ENCODE measurements at places on chromosomes 5 and 9.

DNA sequence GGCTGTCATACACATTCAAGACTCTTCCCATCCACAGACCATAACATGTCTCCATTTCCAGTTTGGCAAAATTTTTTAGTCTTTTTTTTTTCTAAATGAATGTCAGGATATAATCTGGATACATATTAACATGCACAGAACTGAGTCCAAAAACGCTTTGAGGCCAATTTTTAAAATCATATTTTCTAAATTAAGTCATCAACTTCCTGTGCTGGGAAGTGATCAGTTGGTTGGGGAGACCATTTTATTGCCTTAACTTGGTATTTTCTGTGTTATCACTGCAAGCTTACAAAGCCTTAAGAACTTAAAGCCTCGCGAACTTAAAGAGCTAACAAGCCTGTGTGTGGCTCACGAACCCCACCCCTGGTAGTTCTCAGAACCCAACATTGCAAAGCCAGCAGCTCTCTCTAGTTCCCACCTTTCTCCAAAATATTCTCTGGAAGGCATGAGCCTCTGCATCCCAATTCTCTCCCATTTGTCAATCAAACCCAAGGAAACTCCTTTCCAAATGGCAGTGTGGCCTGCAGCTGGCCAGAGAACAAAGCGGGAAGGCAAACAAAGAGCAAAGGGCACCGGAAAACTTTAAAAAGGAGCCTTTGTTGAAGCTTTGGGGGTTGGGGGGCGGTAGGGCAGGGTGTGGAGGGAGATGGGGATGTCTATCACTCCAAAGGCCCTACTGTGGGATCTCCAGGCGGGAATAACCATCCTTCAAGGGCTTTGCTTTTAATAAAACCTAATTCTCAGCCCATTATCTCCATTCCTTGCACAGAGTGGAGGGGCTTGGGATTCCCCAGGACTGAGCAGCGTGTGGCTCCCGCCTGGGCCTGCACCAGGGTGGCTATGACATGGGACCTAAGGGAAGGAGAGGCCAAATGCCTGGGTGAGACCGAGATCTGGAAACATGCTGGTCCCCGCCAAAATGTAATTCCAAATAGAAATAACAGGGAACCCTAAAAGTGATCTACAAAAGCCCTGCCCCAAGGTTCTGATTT lies 65.0 kb downstream of the ROR2 start:
- DNase-seq = no peak

GRCh38 chr9:132412089-132412488 lies 2.1 kb downstream of the CFAP77 start:
- DNase-seq = no peak

GRCh38 chr5:159263569-159263905 lies 447 bp downstream of the UBLCP1 start:
- DNase-seq = no peak

DNA sequence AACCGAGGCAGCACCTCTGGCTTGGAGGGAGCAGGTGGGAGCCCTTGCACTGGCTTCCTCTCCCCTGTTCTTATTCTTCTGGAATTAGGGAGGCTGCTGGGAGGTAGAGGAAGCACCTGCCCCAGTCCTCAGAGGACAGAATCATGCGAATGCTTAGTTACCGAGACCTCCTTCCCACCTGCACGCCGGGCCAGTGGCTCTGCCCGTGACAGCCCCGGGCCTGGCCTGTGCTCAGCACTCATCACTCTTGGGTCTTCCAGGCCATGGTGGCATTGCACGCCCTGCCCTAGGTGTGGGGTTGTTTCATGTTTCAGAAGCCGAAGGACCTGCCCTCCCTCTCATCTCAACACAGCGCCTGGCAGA lies 45.3 kb upstream of the NKD2 start:
- DNase-seq = no peak

- no peak for DNase-seq
Measured at GRCh38 chr9:127598839-127599549, 13.1 kb upstream of the STXBP1 start.

- peak; percentile 81 for DNase-seq
Measured at GRCh38 chr5:124650147-124650561, 96.3 kb downstream of the ZNF608 start.

GRCh38 chr5:74519161-74519571 lies 121.4 kb downstream of the ENC1 start:
- no peak for DNase-seq

- no peak for DNase-seq
Measured at GRCh38 chr5:163177971-163178370, 259.4 kb upstream of the CCNG1 start.

GRCh38 chr5:57259704-57260103 lies 85.8 kb downstream of the GPBP1 start:
- DNase-seq = no peak

- no peak for DNase-seq
Measured at GRCh38 chr5:123538670-123539459, 26.9 kb downstream of the CSNK1G3 start.

DNA sequence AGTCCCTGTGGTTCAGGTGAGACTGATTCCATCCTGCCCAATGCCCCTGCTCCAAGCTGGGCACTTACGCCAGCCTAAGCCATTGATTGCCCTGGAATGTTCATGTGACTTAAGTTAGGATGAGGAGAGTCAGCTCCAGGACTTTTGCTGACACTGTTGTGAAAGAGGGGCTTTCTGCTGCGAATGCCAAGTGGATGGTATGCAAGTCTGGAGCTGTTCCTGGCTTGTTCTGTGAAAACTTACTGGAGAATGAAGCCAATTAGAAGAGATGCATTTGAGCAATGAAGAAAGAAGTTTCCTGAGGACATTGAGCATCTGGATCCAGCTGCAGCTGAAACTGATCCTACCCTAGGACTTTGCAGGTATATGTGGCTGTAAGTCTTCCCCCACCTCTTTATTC lies 61.2 kb upstream of the ZFR start:
- DNase-seq = no peak

All from DMS79 treated with DMSO at 0.1 percent for 48 hours (cell line).